ENCODE measurements at places on chromosomes 12 and 14.
A peak's percentile ranks its signal among the peaks of the same experiment; 100 is the strongest.

GRCh38 chr12:94171595-94171930 lies 23.2 kb downstream of the PLXNC1 start:
- no peak for DNase-seq

- peak; percentile 64 for DNase-seq
Observed at GRCh38 chr14:75654127-75654732, 6.4 kb downstream of the ERG28 start.

GRCh38 chr12:6380141-6381121 lies 3.5 kb upstream of the LTBR start:
- no peak for DNase-seq

DNA sequence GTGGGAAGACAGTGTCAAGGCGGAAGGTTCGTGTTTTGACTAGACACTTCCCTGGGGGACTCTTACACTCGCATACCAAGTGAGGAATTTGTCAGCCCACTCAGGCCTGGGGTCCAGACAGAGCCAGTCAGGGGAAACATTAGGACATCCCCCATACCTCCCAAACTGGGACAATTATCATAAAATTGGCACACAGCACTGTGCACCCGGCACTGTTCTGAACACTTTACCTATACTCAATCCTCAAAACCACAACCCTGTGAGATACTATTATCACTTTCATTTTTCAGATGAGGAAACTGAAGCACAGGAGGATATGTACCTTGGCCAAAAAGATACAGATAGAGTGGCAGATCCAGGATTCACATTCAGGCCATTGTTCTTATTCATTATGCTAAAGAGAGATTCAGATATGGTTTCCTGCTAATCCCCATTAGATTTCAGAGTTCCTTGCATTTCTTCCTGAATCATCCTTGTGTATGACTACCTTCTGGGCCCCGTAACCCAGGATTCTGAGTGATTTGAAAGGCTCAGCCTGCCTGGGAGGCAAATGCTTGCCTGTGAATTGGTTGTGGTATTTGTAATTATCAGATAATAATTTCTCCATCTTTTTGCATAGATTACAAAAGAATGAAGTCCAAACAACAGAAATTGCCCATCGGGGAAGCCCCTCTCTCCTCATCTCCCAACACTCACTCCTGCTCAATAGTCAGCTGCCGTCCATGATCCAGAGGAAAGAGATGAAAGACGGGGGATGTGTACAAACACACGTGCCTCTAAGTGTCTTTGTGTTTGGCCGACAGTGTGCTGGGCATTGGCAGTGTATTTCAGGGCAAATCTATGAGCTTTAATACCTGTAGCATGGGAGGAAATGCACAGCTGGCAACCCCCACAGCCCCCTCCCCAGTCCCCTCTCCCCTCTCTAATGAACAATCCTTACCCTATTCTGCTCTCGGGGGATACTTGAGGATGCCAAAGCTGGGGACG lies 4.6 kb downstream of the TAC3 start:
- DNase-seq = no peak

- peak; percentile 26 for DNase-seq
Observed at GRCh38 chr14:34872822-34873588, 2.2 kb downstream of the BAZ1A start.

DNA sequence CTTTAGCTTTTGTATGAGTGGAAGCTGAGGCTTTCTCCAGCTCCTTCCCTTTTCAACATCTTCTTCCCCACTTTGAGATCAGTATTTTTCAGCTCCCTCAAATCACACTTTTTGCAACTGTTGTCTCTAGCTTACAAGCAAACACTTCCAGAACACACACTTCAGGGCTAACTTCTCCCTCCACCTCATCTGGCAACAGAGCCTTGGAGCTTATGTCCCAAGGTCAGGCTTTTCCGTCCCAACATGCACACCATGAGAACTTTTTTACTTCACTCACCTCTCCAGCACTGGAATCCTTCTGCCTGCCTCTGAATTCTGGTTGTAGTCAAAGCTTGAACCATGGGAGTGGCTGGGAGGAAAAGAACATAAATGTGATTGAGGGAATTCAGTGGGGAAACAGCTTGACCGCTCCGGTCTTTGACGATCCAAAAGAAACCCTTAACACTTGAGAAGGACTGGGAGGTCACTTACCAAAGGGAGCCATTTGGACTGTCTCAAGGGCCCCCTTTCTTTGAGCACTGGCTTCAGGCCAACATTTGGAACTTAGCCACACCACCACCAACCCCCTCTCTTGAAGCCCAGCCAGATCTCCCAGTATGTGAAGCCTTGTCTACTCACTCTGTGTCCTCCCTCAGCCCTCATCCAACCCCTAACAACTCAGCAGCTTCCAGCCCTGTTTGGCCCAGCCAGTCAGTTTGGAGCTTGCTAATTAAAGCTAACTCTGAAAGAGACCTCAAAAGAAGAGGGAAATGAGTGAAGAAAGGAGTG lies 3.9 kb upstream of the BLOC1S1 start:
- DNase-seq = no peak

GRCh38 chr14:100134586-100134985 lies 24.9 kb downstream of the DEGS2 start:
- no peak for DNase-seq

- no peak for DNase-seq
Observed at GRCh38 chr12:21766403-21766802, 8.1 kb downstream of the KCNJ8 start.

DNA sequence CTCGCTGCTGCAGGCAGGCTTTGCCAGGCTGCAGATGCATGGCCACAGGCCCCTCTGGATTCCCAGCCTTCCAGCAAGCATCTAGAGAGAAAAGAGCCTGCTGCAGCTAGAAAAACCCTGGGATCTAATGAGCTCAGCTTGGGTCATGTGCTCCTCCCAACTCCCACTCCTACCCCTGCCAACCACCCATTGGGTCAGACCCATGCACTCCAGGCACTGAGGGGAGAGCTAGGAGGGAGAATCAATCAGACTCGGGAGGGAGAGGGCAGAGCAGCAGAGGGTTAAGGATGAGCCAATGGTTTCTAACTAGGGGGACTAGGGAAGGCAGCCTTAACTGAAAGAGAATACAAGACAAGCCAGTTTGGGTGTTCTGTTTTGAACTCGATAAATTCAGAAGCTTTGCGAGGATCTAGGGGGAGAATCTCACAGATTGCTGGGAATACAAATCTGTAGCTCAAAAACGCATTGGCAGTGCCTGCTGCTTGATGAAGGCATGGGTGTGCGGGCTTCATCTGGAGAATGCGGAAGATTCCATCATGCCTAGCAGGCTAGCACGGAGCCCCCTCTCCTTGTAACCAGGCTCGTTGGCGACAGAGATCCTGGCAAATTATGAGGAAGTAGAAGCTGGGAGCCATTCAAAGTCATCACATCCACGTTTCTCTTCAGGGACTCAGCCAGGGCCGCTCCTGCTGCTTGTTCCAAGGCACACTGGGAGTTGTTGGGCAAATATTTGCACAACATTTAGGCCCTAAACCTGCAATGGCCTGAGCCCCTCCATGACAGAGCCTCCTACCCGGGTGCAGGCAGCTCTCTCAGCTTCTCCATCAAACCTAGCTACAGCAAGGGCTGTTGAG lies 56.4 kb downstream of the VCPKMT start:
- no peak for DNase-seq

GRCh38 chr12:46811185-46811584 lies 14.6 kb downstream of the SLC38A4 start:
- DNase-seq = no peak

GRCh38 chr12:70603044-70603443 lies 34.2 kb downstream of the PTPRB start:
- no peak for DNase-seq

DNA sequence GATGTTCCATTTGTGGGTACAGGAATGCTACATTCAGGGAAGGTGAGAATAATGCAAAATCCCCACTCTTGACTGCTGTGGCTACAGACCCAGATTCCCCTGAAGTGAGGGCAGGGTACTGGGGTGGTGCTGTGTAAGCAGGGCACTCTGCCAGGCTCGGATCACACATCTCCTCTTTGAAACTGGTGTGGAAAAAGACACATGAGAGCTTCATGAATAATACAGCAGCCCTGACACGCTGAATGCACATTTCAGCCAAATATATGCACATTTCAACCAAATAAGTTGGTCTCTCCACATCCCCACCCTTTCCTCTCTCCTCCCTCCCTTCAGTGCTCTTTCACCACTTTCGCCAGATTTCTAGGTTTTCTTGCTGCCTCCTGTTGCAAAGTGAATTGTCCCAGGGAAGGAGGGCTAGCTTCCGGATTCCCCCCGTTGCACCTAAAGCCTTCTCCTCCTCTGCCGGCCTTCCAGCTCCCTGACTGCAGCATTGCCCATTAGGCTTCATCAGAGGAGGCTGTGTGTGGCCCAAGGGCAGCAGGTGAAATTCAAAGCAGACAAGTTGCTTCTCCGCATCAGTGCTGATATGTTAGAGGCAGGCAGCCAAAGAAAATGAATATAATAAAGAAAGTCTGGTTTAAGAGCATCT lies 118.2 kb upstream of the TMCC3 start:
- no peak for DNase-seq

- DNase-seq = no peak
Observed at GRCh38 chr14:20550926-20551325, 9.9 kb downstream of the RNASE9 start.

All from hepatic stellate cell (primary cell).